ENCODE measurements at places on chromosomes 7 and 10.

DNA sequence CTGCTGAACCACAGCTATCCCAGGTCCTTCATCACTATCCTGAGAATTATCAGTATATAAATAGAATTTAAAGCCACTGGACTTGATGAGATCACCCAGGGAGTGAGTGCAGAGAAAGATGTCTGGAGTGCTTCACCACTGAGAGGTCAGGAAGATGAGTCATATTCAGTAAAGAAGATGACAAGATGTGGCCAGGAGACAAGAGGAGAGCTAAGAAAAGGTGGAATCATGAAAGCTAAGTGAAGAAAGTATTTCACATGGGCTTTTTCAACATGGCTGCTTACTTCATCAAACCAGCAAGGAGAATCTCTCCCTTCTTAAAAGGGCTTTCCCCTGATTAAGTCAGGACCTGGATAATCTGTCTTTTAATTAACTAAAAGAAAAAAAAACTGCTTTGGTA lies 9.1 kb upstream of the PRKAR2B start:
- DNase-seq = no peak

GRCh38 chr7:94182721-94183120 lies 178.6 kb upstream of the BET1 start:
- DNase-seq = no peak

- no peak for DNase-seq
Observed at GRCh38 chr7:5694912-5695726, 86.3 kb downstream of the RNF216 start.

- no peak for DNase-seq
Observed at GRCh38 chr7:117010375-117011133, 57.3 kb downstream of the ST7 start.

DNA sequence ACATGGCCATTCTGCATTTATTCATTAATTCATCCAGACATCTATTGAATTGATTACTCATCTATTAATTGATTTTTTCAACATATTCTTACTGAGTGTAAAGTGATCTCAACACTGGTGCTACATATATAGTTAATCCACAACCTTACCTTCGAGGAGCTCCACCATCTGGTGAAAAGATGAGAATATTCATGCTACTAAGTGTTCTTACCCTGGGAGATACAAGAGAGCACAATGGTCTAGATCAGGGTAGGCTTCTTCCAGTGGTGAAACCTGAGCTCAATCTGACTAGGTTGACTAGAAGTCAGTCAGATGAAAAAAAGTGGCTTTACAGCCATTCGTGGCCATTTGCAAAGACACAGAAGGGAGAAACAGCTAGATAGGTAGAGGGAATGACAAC lies 507.4 kb downstream of the ANKRD7 start:
- DNase-seq = no peak

GRCh38 chr7:80298201-80298600 lies 163.6 kb downstream of the GNAI1 start:
- no peak for DNase-seq

DNA sequence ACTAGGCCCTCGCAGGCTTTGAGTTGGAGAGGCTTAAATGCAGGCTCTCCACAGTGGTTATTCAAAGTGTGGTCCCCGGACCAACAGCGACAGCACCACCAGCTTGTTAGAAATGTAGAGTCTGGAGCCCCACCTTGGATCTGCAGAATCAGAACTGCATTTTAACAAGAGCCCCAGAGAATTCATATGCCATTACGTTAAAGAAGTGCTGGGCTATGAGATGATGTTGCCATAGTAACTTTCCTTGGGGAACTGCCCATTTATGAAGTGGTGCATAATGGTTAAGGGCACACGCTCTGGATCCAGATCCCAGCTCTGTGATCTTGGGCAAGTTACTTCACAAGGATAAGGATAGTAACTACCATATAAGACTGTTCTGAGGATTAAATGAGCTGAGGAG lies 48.9 kb downstream of the ZCCHC24 start:
- no peak for DNase-seq

GRCh38 chr10:119658274-119658673 lies 7.1 kb downstream of the BAG3 start:
- no peak for DNase-seq

DNA sequence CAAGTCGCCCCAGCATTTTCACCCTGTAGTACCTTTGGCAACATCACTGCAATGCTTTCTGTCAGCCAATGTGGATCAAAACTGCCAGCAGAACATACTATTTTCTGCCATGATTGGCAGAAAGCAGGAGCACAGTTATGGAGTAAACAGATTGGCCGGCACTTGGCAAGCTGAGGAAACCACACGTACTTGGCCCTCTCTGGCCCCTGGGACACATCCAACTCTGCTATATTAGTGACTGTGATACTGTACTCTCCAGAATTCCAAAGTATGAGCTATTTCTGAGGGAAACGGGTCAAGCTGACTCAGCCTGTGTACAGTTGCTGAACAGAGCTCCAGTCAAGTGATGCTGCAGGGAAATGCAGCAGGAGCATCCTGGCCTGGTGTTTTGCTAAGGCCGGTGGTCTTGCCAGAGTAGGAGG lies 39.8 kb upstream of the LANCL2 start:
- DNase-seq = no peak

DNA sequence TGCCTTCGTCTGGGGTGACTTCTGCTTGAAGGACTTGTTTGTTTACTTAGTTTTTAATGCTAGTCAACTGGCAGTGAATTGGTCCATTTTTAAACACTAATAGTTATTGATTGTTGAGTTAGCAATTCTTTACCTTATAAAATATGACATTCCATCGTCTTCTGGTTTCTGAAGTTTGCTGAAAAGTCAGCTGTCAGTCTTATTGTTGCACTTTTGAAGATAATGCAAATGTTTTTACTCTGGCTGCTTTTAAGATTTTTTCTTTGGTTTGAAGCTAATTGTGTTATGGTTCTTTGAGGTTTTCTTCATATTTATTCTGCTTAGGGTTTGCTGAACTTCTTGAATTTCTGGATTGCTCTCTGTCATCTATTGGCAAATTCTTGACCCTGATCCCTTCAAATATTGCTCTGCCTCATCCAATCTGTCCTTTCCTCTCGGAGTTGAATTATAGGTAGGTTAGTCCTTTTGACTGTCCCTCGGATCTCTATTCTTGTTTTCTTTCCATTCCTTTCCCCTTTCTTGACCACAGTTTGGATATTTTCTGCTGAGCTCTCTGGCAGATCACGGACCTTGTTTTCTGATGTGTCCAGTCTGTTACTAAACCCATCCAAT lies 24.2 kb downstream of the MGMT start:
- no peak for DNase-seq

- no peak for DNase-seq
Observed at GRCh38 chr7:32117837-32118236, 47.6 kb upstream of the PDE1C start.

- no peak for DNase-seq
Observed at GRCh38 chr7:12567015-12567414, 3.5 kb upstream of the SCIN start.

GRCh38 chr10:13327534-13327933 lies 20.6 kb downstream of the SEPHS1 start:
- no peak for DNase-seq

GRCh38 chr10:60476451-60476850 lies 86.8 kb upstream of the ANK3 start:
- no peak for DNase-seq

DNA sequence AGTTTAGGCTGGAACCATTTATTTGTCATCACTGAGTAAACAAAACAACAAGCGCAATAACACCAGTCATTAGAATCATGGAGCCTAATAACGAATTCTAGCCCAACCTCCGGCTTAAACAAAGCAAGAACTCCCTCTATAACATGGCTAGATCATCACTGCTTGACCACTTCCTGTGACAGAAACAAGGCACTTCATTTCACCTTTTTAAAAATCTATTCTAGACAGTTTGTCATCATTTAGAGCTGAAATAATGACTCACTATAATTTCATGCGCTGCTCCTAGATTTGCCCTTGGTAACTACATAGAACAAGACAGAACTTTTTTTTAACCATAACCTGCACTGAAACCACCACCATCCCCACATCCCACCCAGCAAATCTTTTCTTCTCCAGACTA lies 81.3 kb downstream of the OSBPL3 start:
- no peak for DNase-seq

GRCh38 chr10:118692872-118693271 lies 61.9 kb downstream of the CACUL1 start:
- no peak for DNase-seq

- no peak for DNase-seq
Observed at GRCh38 chr10:117365612-117366011, 9.6 kb downstream of the PDZD8 start.

DNA sequence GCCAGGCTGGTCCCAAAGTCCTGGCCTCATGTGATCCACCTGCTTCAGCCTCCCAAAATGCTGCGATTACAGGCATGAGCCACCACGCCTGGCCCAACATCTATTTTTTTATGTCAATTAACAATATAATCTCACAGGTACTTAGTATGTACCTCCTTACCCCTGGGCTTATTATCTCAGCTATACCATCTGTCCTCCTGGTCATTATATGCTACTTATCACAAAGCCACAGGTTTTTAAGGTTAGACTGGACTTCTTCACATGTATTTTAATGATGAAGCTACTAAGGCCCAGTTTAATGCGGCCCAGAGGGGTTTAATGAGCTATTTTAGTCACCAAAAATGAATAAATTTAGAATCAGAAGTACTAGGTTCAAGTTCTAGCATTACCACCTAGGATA lies 3.4 kb downstream of the NSUN6 start:
- DNase-seq = no peak

- DNase-seq = no peak
Observed at GRCh38 chr10:90032519-90032918, 331.1 kb downstream of the KIF20B start.

DNA sequence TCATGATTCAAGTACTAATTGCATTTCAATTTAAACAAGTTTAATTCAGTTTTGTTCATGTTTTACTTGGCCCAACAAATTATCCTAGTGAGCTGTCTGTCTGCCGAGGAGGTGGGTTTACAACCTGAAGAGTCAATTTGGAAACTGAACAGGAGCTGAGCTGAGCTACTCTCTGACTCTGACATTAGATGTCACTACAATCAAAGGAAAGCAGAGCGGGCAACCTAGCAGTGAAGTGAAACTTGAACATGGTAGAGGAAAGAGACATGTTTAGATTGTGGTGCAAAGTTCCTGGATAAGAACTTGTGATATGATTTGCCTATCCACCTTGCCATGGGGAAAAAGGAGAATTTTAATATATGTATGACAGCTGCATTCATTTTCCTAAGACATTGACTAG lies 9.6 kb upstream of the AGR3 start:
- no peak for DNase-seq

DNA sequence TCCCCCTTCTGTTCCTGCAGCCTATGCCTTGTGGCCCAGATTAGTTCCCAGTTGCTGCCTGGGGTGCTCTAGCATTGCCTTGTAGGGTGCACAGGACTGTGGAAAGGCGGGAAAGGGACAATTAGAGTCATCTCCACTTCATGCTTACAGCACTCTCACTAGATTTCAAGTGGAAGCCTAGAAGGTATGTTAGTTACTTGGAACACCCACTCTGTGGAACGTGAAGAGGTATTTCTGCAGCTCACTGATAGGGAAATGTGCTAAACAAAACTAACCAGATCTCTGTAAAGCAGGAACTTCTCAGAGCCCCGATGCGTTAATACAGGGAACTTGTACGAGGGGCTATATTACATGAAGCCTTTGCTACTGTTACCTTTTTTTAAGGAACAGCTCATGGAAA lies 19.4 kb downstream of the STMP1 start:
- no peak for DNase-seq

GRCh38 chr7:159204664-159205063 lies 60.0 kb upstream of the VIPR2 start:
- no peak for DNase-seq

DNA sequence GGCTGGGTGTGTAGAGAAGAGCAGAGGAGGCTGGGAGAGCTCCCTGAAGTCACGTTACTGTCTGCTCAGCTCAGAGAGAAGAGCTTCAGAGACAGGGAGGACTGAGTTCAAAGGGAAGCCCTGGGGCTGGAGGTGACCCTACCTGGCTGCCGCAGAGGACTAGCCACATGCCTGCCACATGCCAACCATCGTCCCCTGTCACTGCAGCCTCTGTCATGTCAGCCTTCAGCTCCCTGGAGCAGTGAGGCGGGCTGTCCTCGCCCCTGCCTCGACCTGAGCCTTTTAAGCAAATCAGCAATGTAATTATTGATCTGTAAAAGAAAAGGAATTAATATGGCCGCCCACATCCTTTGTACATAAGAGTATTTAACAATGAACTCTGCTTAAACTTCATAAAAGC lies 89.3 kb upstream of the RET start:
- no peak for DNase-seq

DNA sequence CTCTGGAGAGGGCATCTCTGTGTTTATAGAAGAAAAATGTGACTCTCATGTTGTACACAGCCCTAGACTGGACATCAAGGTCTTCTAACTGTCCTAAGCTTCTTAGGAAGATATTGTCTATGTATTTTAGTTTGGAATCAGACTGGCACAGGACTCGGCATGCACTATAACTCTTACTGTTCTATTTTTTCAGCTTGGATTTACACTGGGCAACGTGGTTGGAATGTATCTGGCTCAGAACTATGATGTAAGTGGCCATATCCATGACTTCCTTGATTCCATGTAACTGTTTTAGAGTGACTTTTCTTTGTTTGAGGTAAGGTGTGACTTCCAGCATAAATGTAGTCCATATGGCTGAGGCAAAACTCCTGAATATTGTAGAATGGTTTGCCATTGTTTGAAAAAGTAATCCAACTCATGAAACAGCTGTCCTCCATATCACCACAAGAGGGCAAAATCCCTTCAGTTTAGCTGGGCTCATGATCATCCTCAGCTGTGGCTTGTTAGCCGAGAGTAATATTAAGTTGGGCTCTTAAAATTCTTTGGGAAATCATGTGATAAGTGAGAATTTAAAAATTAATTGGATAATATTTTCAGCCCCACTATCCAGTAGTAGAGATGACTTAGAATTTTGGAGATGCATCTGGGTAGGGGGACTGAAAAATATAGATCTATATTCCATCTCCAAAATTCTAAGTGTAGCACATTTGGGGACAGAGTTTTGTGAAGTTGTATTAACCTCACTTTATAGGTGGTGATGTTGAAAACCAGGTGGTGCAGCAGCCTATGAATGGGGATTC lies 10.4 kb downstream of the STMP1 start:
- no peak for DNase-seq

DNA sequence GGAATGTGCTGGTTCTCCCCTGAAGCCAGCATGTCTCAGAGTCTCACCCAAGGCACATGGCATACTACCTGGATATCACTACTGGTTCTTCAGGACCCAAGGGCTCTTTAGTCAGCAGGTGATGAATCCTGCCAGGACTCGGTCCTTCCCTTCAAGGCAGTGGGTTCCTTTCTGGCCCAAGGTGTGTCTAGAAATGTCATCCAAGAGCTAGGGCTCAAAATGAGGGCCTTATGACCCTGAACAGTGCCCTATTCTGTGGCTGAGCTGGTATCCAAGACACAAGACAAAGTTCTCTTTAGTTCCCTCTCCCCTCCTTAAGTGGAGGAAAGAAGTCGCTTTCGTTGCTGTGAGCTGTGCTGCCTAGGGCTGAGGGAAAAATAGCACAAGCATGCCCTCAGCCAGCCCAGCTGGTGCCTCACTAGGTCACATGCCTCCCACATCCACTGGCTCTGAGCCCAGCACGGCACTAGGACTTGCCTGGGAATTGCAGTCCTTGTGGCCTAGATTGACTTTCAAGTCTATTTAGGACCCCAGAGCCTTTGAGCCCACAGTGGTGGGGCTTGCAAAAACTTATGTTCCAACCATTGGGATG lies 106.0 kb downstream of the BMS1 start:
- DNase-seq = no peak
